A673 (cell line): ENCODE measurements at places on chromosomes 7 and 10.

GRCh38 chr7:41999736-42000283 is 237.2 kb downstream of the GLI3 start:
- no peak for DNase-seq

DNA sequence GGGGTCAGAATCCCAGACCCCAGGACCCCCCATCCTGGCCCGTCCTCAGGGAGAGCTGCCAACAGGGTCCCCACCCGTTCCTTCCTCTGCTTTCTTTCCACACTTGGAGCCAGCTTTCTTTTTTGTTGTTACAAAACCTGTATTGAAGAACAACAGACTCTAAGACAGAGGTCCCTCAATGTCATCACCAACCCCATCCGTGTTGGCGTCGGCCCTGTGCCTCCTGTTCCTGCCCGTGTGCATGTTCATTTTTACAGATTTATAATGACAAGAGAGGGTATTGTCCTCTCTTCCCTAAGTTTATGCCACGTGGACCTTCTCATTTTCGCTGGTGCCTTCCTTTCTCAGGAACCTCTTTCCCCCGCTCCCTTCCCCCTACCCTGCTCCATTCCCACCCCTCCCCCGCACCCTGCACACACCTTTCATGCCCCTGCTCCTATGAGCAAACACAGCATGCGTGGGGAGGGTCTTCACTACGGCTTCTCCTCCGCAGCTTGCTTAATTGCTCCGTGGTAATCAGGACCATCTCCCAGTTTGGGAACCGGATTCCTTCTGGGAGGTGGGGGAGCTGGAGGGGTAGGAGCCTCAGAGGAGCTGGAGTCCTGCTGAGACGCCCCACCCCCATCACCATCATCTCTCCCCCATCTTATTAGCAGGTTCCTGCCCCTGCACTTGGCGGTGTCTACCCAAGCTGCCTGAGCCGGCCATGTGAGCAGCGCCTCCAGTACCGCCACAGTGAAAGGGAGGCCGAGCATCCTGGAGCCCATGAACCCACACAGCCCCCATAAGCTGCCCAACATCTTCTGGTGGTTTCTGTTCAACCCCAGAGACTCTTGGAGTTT is 88.0 kb upstream of the INSIG1 start:
- no peak for DNase-seq

DNA sequence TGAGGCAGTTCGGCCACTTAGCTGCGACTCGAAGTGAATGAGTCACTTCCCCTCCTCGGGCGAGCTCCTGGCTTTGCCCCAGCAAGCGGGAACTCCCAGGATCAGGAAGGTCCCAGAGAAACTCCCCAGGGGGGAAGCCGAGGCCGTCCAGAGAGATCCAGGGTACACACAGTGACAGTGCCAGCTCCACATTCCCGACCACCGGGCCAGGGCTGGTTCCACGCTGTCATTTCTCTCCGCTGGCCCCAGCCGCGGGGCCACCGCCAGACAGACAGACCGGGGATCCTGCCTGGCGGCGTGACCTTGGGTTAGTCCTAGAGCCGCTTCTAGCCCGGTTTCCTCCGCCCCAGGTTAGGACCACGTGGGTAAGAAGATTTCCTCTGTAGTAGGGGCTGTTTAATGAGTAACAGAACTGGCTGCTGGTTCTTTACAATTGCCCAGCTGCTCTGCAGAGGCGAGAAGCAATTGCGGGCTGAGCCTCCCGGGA is 463 bp upstream of the UPP1 start:
- peak; percentile 87 for DNase-seq

DNA sequence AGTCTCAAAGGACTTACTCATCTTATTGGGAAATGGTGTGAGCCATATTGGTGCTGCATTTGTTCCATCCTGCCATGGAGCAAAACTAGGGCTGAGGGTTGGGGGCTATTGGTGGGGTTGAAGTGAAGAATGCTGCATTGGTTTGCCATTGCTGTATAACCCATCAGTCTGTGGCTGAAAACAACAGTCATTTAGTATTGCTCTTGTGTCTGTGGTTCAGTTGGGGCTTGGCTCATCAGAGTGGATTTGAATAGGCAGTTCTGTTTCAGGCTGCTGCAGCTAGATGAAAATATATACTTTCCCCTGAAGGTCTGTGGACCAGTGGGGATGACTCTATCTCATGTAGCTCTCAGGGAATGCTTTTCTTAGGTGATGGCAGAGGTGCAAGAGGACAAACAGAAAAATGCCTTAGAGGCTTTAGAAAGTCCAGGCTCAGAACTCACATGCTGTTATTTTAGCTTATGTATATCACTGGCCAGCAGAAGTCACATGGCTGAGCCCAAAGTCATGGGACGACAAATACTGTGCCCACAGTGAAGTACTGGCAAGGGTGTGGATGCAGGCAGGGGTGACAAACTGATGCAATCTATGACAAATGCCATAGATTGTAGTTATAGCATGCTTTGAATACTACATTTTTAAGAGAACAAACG is 15.2 kb upstream of the EXOC6 start:
- DNase-seq = no peak

GRCh38 chr7:130288168-130288567 is 4.8 kb upstream of the CPA4 start:
- no peak for DNase-seq

GRCh38 chr7:93148144-93148543 is at the start of gene SAMD9L:
Gene SAMD9L, minus strand, starts transcription at chr7:93148385. Its CDS starts 12,414 bp downstream, at chr7:93135971.
- no peak for DNase-seq

- DNase-seq = no peak
These were observed 68.0 kb downstream of the VOPP1 start for GRCh38 chr7:55504093-55504859.

DNA sequence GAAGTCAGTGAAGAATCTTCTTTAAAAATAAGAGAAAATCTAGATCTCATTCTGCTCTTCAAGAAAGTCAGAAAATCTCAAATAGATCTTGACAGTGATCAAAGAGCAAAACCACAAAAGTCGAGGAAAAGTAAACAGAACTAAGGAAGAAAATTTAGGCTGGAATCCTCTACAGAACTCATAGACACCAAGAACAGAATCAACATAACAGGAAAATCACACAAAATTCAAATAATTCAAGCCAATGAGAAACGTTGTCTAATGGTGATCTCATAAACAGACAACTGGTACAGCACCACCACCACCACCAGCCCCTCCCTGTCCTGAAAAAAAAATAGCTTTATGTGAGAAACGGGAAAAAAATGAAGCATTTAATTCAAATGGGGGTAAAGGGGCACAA is 6.9 kb downstream of the ITGB1 start:
- no peak for DNase-seq

DNA sequence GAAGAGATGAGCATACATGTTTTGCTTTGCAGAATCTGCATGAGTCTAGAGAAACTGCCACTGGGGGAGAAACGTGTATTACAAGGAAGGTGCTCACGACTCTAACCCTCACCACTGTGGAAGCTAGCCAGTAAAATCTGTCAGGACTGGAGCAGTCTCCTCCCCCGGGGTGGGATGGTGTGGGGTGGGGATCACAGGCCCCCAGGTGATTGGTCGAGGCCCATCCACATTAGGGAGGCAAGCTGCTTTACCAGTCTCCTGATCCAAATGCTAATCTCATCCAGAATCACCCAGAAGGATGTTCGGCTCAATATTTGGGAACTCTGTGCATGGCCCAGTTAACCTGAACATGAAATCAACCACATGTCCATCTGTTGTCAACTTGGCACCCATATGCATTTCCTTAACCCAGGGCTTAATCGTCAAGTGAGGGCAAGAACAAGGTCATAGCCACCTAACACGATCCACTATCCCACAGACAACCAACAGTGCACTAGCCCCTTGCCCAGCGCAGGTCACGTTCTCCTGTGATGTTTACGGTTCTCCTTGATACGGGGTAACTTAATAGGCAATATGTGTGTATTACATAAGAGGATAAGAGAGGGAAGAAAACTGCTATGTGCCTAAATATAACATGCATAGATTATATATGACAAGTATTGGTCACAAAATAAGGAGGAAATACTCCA is 40.8 kb downstream of the DNAJB6 start:
- no peak for DNase-seq

GRCh38 chr10:88131511-88132139 is 268.2 kb downstream of the PTEN start:
- DNase-seq = no peak

GRCh38 chr7:31490796-31491314 is 23.0 kb upstream of the ITPRID1 start:
- DNase-seq = no peak

DNA sequence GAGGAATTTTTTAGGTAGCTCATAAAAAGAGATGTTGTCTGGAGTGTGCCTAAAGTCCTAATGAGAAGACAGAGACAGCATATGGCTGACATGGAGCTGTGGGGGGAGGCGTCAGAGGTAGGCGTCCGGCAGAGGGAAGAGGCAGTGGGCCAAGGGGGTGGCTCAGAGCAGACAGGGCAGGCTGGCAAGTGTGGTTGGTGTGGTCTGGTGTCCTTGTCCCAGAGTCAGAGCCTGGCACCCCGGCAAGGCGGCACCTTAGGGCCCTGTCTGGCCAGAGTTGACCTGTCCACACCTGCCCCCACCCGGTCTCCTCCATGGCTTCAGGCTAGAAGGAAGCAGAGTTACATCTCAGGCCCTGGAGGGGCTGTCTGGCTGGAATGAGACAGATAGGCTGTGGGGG is 220.3 kb upstream of the ZNF32 start:
- no peak for DNase-seq

DNA sequence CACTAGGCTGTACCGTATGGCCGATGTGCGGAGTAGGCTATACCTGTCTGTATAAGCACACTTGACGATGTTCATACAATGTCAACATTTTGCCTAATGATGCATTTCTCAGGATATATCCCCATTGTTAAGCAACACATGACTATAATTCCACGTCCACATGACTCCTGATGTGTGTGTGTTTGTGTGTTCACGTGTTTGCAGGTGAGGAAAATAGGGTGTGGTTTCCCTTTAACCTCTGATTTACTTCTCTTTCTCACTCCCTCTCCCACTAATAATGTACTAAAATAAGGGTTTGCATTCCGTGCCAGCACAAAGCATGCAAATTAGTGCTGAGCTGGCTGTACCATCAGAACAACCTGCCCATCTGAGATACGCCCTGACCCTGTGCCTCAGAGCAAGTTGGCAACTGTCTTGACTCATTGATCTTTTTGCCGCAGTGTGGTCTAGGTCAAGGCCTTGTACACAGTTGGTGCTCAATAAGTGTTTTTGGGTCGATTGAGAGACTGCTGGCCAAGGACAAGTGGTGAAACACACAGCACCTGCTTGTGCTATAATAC is 64.6 kb upstream of the DOCK1 start:
- no peak for DNase-seq

DNA sequence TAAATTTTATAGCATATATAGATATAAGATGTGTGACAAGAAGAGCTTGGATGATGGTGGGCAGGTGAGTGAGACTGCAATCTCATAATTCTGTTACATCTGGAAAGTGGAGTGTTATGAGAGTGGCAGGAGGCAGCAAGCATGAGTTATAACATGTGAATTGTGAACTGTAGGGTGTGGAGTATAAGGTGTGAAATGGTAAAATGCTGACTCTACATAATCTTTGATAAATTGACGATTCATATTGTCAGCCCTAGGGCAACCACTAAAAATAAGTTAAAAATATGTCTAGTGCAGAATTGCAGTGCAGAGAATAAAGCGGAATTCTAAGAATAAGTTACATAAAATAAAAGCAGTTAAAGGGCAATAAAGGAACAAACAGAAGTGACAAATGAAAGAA is 74.8 kb upstream of the AKR1E2 start:
- DNase-seq = no peak

DNA sequence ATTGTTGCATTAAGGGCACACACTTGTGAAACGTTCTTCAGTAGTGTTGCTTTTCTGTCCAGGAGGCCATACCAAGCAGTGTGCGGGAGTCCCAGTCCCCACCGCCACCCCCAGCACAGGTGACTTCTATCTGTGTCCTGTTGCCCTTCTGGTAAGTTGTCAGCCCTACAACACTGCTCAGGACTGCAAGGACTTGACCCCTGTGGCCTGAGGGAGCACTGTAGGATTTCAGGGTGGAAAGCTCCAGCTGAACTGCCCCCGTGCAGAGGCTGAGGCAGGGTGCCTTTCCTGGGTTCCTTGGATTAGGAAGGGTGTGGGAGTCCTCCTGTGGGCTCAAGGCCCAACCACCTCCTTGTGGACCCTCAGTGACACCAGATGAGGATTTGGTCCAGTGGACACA is 26.8 kb upstream of the ZNF488 start:
- no peak for DNase-seq

DNA sequence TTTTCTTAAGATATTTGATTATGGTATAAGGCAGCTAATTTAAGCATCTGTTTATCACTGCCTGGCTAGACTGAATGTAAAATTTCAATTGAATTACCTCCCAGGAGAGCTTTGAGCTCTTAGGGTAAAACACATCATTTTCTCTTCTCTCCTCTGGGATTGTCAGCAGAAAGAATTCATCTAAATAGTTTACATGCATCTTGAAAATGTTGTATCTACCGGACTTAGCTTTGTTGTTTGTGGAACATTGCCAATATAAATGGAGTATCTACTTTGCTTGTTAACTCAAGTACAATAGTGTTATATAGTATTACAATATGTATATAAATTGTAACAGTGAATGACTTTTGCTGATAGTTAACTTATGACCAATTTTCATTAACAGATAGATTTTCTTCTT is 73.3 kb downstream of the TAF3 start:
- DNase-seq = no peak

- DNase-seq = no peak
These were observed 91.3 kb downstream of the DGKI start for GRCh38 chr7:137755427-137755826.

- DNase-seq = no peak
These were observed 675.2 kb downstream of the PHTF2 start for GRCh38 chr7:78473571-78474301.

DNA sequence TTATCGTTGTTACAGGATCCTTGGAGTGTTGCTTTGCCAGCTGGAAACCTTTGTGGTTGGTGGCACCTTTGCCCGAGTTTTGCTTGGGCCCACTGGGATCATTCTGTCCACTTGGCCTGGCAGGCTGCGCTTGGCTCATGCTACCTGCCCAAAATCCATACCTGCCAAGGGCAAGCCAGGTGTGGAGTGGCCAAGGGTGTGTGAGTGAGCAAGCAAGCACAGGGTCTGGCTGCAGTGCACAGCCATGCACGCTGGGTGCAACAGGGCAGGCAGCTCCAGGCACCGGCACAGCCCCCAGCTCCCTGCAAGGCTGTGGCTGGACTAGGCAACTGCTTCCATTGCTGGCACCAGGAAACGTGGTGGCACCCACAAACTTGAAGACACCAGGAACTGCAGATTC is 421.8 kb downstream of the ARL4A start:
- no peak for DNase-seq

DNA sequence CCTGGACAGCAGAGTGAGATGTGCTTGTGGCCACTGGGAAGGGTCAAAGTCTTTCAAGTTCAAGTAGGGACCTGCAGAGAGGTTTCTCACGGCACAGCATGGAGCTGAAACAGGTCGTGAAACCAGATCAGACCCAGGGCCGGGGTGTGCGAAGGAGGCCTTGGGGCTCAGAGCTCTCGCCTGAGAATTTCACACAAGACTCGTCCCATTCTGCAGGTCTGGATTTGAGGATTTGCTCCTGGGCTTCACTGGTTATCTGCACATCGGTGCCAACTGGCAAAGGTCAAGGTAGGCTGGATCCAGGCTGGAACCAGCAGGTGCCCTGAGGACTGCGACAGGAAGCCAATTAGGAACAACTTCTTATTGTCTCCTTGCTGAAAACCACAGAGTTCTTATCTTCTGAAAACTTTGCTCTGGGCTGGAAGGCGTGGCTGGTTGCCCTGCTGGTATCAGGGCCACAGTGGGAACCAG is 24.0 kb upstream of the GTF2I start:
- DNase-seq = no peak

GRCh38 chr7:155231941-155232340 is 65.7 kb upstream of the INSIG1 start:
- no peak for DNase-seq

- no peak for DNase-seq
These were observed 101.5 kb upstream of the ANK3 start for GRCh38 chr10:60491162-60491561.

GRCh38 chr10:77682393-77683087 is 44.9 kb upstream of the KCNMA1 start:
- DNase-seq = no peak
